ENCODE measurements at places on chromosomes 16 and 17. TPM values are rescaled to one million over a fixed set of nuclear protein-coding genes. Genes with fewer than 3 reads are reported as not detected.

The CA5A gene
- not detected for polyA plus RNA-seq

The GFER gene
- 40.4 TPM for polyA plus RNA-seq

The NLRC3 gene
- polyA plus RNA-seq = 0.26 TPM

The MFAP4 gene
- 8.8 TPM for polyA plus RNA-seq

The SLC13A2 gene
- 0.03 TPM for polyA plus RNA-seq

The KCNJ16 gene
- polyA plus RNA-seq = 1.8 TPM

The PTX4 gene
- 0.07 TPM for polyA plus RNA-seq

The WFDC1 gene
- polyA plus RNA-seq = 1.6 TPM

The SGF29 gene
- 17.5 TPM for polyA plus RNA-seq

The TMEM235 gene
- polyA plus RNA-seq = not detected

The CIBAR2 gene
- polyA plus RNA-seq = not detected

The G6PC1 gene
- 0.03 TPM for polyA plus RNA-seq

The RMI2 gene
- 0.87 TPM for polyA plus RNA-seq

The WNT9B gene
- polyA plus RNA-seq = not detected
